Fibroblast of the aortic adventitia (primary cell): ENCODE measurements at places on chromosomes 12 and 14.

- DNase-seq, result peak; percentile 59
Measured at GRCh38 chr14:92513204-92513965, at the start of gene RIN3. Gene RIN3 (plus strand): TSS chr14:92513781. CDS start chr14:92513933, 152 bp downstream.

DNA sequence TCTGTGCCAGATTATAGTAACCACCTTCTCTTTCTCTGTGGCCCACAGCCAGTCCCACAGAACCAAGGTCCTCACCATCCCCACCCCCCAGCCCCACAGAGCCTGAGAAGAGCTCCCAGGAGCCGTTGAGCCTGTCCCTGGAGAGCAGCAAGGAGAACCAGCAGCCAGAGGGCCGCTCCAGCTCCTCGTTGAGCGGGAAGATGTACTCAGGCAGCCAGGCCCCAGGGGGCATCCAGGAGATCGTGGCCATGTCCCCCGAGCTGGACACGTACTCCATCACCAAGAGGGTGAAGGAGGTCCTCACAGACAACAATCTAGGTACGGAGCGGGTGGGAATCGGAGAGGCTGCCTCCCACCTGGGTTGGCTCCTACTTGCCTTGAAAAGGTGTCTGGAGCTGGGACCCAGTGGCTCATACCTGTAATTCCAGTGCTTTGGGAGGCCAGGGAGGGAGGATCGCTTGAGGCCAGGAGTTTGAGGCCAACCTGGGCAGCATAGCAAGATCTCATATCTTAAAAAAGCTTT lies 34.4 kb downstream of the PHETA1 start:
- DNase-seq, result no peak

- no peak for DNase-seq
Measured at GRCh38 chr14:89700801-89701200, 253.7 kb downstream of the EFCAB11 start.

DNA sequence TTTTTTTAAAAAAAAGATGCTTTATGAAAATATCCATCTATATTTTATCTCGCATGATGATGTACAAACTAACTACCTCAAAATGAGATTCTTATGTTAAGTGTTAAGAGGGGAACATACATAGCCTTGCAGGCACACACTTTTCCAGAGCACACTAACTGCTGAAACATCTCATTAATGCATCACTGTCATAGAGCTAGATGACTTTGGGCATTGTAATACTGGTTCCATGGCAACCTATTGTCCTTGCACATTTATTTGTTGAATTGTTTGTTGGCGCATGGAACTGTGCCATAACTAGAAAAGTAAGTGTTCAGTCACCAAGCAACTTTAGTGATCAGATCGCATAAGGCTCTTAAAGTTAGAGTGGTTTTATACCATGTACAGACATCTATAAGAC lies 348.3 kb downstream of the GALC start:
- no peak for DNase-seq

GRCh38 chr12:67068761-67069450 lies 200.3 kb upstream of the CAND1 start:
- DNase-seq, result peak; percentile 13

GRCh38 chr12:12523229-12523628 lies 39.4 kb downstream of the DUSP16 start:
- DNase-seq, result no peak

DNA sequence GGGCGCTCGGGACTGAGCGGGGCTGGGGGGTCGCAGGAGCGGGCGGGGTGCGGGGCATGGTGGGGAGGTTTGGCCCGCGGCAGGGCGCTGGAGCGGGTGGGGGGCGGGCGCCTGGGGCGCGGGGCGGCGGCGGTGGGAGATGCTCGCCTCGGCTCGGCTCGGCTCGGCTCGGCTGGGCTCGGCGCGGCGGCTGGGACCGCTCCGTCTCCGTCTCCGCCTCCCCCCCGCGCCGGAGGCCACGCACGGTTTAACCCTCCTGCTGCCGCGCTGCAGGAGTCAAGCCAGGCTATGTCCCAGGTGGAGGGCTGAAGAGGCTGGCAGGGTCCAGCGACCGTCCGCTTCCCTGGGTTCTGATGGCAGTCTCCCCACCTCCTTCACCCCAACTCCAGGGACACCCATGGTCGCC lies at the start of gene PIANP:
Gene PIANP (minus strand): TSS at position 170 of the 406 bp plus-strand sequence. CDS start 2,754 bp downstream, outside the sequence.
- DNase-seq, result no peak

GRCh38 chr12:6200256-6201212 lies at the start of gene CD9:
Gene CD9 (plus strand): TSS chr12:6200400. CDS start chr12:6200500, 100 bp downstream.
- peak; percentile 49 for DNase-seq

DNA sequence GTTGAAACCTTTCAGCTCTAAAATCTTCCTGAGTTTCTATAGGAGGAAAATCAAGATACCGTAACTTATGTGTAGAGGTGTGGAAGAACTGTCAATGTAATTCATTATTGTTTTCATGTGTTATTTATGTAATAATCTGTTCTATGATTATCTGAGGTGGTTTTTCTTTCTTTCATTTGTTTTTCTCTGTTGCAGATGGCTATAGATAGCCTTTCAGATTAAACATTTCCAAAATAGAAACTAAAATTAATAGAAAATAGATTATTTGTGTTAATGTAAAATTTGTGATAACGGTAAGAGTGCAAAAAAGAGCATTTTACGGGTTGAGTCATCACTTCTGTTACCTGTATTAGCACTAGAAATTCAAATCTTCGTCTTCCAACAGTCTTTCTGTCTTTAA lies 128.8 kb downstream of the SYNE2 start:
- no peak for DNase-seq

DNA sequence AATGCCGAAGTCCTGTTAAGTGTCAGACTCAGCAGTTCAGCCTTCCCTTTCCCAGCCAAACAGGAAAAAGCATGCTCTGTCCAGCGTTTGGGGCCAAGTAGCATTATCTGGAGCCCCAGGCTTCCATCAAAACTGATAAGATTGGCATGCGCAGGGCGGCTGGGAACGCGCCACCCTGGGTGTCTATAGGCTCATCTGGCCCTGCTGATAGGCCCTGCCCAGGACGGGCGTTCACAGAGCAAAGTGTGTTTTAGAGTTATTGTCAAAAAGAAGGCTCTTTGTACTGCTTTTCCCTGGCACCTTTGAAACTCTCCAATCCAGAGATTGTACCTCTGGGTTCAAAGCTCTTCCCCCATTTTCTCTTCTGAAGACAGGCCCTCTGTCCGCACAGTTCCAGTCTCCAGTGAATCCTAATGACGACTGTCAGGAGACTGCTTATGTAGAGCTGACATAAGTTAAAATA lies at the start of gene ART4:
Gene ART4 (minus strand): TSS at position 102 of the 463 bp plus-strand sequence. CDS start 413 bp downstream, outside the sequence.
- DNase-seq, result peak; percentile 56

DNA sequence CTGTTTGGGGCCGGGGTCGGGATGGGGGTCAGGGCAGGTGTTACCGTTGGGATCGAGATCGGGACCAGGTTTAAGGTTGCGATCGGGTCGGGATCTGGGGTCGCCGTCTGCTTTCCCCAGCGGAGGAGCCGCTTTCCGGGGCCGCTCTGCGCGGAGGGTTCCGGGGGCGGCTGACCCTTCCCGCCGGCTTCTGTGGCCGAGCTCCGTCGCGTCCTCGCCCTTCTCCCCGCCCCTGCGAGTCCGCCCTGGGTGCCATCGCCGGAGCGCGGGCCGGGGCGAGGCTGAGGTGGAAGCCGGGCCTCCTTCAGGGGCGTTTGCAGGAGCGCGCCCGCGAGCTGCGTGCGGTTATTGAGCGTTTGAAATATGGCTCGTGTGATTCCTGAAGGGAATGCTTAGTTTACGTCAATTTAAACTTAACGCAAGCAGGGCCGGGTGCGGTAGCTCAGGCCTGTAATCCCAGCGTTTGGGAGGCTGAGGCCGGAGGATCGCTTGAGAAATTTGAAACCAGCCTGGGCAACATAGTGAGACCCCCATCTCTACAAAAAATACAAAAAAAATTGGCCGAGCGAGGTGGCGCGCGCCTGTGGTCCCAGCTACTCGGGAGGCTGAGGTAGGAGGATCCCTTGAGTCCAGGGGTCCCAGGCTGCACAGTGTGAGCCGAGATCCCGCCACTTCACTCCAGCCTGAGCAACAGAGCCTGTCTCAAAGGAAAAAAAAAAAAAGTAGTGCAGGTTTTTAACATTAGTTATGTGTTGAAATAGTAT lies 620 bp downstream of the PGAM5 start:
- DNase-seq, result peak; percentile 23

GRCh38 chr12:105783983-105784947 lies 354.5 kb downstream of the NUAK1 start:
- DNase-seq, result no peak

DNA sequence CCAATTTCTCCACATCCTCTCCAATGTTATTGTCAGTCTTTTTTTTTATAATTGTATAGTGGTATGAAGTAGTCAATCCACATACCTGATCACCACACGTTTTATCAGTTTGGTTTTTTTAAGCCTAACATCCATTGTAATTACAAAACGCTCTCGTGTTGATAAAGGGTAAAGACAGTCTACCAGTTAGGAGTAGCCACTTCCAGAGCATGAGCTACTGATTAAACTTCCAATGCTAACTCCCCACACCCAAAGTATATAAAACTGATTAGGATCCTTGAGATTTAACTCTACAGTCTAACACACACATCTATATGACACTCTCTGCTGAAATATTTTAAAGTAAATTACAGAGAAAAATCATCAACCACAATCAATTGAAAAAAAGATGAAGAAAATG lies 20.7 kb downstream of the CPNE8 start:
- no peak for DNase-seq

DNA sequence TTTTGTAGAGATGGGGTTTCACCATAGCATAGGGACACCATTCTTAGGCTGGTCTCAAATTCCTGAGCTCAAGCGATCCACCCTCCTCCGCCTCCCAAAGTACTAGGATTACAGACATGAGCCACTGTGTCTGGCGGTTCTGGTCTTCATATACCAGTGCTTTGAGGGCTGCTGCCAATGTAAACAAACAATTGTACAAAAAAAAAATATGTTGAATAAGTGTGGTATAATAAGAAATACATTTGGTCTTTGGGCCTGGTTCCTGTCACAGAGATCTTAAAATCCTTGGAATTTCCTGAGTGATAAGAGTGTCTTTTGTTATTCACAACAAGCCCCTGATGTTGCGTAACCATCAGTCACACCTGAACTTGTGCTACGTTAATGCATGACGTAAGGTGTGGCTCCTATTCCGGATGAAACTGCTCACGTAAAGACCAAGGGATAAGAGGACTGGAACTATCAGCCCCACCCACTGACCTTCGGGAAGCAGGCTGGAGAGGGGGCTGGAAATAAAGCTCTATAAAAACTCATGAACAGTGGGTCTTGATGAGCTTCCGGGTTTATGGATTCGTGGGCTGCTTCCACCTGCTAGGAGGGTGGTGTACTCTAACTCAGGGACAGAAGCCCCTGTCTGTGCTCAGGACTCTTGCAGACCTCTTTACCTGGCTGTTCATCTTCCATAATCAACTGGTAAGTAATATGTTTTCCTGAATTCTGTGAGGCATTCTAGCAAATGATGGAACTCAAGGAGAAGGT lies 16.5 kb upstream of the RIMKLB start:
- DNase-seq, result peak; percentile 98

- no peak for DNase-seq
Measured at GRCh38 chr12:9276990-9277389, 68.8 kb upstream of the PZP start.

DNA sequence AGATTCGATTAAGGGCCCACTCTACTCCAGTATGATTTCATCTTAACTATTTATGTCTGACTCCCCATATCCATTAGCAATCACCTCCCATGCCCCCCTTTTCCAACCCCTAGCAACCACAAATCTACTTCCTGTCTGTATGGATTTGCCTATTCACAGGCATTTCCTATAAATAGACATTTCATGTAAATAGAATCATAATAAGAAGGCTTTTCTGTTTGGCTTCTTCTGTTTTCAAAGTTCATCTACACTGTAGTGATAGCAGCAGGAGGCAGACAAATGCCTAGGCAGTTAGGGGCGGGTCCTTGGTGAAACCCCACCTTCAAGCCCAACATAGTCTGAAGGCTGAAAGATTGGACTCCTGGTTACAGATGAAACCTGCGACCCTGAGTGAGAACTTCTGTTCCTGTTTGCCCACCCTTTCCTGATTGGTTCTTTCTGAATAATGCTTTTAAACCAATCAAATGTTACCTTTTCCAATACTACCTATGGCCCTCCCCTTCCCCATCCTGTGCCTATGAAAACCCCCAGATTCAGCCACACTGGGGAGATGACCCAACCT lies 62.1 kb upstream of the HECTD1 start:
- no peak for DNase-seq

GRCh38 chr12:124177276-124177950 lies 117.5 kb upstream of the RFLNA start:
- no peak for DNase-seq

DNA sequence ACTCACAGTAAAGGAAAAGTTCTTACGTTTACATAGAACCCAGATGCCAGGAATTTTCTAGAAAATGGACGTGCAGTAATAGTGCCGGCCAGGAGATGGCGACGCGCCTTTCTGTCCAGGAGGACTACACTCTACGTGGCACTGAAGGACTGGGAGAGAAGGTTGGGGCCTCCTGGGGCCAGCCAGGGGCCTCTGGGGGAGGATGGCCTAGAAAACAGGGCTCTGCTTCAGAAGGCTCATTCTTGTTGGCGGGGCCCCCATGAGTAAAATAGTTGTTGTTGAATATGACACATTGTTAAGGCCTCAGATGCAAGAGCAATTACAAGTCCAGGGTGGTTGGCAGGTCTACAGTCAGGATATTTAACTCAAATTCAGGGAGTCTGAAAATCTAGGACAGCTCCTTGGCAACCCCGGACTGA lies 120.1 kb upstream of the MAX start:
- peak; percentile 83 for DNase-seq

DNA sequence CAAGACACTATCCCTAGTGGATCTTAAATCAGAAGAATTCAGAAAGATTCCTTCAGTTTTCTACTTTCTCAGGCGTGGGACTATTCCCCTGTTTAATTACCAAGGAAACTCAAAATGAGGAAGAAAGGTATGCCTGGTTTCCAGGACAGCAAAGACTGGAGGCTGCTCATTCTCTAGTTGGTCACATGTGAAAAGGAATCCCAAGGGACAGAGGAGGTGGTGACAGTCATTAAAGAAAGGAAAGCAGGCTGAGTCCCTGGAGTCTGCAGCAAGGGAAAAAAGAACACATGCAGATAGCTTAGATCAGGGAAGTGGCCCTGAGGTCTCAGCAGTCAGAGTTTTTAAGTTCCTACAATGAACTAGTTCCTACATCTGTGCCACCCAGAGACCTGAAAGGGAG lies 165.4 kb upstream of the CCDC198 start:
- no peak for DNase-seq

GRCh38 chr14:76814726-76815645 lies 2.3 kb upstream of the ANGEL1 start:
- DNase-seq, result peak; percentile 28

- peak; percentile 59 for DNase-seq
Measured at GRCh38 chr12:82326905-82327503, 31.2 kb downstream of the CCDC59 start.

- no peak for DNase-seq
Measured at GRCh38 chr12:38878986-38879385, 26.4 kb downstream of the CPNE8 start.
